ENCODE measurements at places on chromosomes 12 and 14.

DNA sequence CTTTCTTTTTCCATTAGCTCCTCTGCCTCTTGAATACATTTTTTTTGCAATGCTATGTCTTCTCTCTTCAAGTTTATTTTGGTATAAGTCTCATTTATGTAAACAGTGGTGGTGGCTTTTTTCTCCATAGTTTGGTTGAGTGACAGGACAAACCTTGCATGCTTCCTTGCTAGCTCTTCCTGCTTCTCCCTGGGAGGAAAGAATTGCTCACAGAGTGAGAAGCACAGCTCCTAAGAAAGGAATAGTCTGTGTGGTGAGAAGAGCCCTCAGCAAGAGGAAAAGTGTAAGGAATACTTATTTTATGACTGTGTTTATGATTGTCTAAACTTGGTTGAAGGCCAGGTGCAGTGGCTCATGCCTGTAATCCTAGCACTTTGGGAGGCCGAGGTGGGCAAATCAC, 11.5 kb downstream of the CCDC175 start:
- no peak for DNase-seq

GRCh38 chr14:64060199-64060545, 207.4 kb downstream of the SYNE2 start:
- no peak for DNase-seq

DNA sequence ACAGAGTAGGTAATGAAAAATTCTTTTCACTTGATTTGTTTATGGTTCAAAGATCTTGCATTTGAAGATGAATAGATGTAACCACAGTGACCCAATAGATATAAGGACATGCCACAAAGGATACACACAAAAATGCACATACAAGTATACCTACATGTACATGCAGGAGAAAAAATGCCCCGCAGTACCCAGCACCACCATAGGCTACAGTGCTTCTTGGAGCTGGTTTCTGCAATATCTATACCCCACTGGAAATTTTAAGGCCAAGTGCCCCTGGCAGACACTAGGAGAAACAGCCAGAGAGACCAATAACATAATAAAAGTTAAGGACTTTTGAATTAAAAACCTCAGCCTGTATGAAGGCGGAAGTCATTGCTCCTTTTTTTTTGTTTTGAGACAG, 12.1 kb upstream of the STAC3 start:
- no peak for DNase-seq

DNA sequence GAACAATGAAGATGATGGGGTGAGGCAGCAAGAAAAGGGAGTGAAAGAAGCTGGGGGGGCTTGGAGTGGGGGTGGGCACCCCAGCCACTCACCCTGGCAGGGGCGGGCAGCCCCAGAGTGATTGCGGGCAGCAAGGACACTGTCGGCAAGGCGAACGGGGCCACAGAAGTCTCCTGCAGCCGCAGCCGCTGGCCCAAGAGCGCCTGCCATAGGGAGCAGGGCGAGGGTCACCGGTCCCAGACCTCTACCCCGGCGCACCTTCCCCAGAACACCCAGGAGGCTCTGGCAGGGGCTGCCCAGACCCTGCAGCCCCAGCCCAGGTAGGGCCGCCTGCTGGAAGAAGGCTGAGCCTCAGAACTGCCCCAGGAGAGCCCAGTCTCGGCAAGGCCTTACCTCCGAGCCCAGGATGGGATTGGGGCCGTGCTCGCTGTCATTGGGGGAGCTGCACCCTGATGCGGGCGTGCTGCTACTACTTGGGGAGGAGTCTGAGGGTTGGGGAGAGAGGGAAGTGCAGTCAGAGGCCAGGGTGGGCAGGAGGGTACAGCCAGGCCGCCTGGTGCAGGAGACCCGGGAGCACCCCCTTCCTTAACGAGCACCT, 22.9 kb downstream of the SLC48A1 start:
- DNase-seq = no peak

DNA sequence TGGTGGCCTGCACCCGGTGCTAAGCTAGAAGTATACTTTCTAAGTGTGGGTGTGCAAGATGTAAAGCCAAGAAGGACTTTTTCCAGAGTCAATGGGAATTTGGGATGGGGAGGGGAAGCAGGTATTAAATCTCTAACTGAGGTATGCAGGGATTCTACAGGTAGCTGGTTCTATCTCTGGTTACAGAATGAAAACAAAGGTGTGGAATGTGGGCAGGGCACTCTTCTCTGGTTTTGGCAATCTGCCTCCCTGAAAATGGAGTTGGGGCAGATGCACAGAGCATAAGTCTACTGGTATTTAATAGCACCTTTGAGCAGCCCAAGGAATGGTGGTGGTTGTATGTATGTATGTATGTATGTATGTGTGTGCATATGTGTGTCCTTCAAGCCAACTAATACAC, 66.7 kb upstream of the PPP1R12A start:
- no peak for DNase-seq

DNA sequence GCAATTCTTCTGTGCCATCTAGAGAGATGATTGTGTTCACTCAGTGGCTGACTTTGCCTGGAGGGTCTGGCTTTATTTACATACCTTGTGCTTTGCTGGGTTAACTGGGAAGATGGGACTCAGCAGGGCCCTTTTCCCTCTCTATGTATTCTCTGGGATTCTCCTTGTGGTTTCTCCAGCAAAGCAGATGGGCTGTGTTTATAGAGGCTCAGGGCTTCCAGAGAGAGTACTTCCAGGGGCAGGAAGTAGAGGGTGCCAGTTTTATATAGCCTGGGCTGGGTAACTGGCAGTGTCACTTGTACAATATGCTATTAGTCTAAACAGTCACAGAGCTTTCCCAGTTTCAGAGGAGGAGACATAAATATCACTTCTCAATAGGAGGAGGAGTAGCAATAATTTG, 509.9 kb downstream of the DIO2 start:
- DNase-seq = no peak

GRCh38 chr12:54413284-54414190, 5.5 kb downstream of the ITGA5 start:
- no peak for DNase-seq

DNA sequence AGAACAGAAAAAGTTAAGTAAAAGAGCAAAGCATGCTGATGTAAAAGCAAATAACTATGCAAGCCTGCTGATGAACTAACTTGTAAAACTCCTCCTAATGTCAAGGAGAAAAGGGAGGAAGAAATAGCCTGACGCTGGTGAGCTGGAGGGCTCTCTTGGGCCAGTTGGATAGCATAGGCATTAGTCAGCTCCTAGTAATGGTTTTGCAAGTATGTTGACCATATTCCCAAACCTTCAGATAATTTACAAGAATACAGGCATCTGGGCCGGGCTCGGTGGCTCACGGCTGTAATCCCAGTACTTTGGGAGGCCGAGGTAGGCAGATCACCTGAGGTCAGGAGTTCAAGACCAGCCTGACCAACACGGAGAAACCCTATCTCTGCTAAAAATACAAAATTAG, 871.4 kb downstream of the C12orf50 start:
- no peak for DNase-seq
